Stimulated activated CD4-positive, alpha-beta T cell treated with anti-CD3 and anti-CD28 coated beads, Interleukin-4, amount 100 ng/mL, for 48 hours (primary cell): ENCODE measurements at places on chromosomes 11 and 22.

- no peak for DNase-seq
Observed at GRCh38 chr22:48489551-48490499, 1337.8 kb downstream of the BRD1 start.

DNA sequence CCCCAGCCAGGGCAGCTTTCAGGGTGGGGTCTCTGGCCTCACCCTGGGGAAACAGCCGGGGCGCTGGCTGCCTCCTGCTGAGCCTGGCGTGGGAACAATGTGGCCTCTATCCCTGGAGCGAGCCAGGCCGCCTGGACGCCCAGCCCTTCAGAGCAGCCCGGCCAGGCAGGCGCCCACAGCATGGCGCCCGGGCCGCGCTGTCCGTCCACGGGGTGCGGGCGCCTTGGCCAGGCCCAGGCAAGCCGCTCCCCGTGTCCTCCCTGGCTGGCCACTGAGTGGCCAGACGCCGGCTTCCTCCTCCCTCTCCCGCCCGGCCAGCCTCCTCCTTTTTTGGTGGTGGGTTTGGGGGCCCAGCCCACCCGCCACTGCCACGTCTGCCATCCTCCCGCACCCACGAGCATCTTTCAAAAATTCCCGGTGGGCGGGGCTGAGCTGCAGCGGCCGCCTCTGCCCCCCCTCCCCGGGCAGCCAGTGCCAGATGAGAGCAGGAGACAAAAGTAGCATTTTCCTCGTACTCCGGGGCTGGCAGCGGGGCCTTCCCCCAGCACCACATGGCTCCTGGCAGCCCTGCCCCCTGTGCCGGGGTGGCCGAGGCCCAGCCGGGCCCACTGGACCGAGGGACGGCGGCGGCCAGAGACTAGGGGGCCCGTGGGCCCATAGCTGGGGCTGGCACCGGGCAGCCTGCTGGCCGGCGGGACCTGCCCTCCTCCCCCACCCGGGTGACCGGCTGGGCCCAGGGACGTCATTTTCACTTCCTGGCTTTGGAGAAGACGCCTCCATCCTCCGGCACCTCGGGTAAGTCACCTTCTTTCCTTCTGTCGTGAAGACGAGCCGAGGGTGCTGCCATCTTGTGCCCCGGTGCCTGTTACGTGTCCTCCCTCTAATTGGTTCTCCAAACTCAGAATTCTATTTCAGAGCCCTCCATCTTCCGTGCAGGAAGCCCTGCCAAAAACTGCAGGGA is 70.2 kb upstream of the PPARA start:
- no peak for DNase-seq

- DNase-seq = no peak
Observed at GRCh38 chr11:68206211-68206610, 6.9 kb downstream of the KMT5B start.

DNA sequence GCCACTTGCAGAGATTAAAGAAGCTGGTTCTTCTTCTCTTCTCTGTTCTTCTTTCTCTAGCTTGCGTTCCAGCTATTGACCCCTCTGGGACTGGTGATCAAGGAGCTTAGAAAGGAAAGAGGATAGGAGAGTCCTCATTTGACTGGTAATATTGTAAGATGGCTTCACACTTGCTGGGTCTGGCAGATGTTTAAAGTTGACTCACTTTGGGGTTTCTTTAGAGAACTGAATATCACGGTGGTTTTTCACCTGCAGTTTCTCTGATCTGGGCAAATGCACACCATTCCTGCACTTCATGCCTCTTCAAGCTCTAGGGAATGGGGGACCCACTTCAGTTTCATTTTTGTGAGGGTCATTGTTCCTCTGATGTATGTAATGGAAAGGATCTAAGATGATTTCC is 41.8 kb upstream of the DEUP1 start:
- DNase-seq = no peak

- DNase-seq = no peak
Observed at GRCh38 chr22:50027639-50028537, 15.3 kb upstream of the IL17REL start.

DNA sequence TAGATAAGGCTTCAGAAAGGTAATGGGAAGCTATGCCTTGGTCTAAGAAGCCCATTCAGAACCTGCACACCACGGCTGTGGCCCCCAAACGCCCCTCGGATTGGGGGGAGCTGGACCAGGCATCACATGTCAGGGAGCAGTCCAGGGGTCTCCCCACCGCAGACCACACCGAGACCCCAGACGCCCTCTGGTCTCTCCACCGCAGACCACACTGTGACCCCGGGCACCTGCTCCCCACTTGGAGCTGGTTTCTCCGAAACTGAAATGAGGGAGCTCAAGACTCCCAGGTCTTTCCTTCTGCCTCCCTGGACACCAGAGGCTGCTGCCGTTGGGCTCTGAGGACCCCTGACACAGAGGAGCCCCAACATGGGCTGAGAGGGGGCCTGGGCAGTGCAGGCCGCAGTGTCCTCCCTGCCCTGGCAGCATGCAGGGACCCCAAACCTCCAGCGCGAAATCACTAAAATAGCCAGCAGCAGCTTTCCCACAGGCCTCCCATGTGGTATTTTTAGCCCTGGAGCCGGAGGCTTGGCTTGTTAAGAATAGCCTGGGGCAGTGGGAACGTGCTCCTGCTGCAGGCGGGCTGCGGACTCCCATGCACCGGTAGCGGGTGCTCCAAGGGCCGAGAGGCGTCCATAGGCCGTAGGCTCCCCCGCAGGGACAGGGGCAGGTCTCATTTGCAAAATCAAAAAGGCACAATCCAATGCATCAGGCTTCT is 7.7 kb downstream of the LINC01488 start:
- DNase-seq = no peak

GRCh38 chr11:132620423-132620822 is 911.9 kb downstream of the OPCML start:
- DNase-seq = no peak

DNA sequence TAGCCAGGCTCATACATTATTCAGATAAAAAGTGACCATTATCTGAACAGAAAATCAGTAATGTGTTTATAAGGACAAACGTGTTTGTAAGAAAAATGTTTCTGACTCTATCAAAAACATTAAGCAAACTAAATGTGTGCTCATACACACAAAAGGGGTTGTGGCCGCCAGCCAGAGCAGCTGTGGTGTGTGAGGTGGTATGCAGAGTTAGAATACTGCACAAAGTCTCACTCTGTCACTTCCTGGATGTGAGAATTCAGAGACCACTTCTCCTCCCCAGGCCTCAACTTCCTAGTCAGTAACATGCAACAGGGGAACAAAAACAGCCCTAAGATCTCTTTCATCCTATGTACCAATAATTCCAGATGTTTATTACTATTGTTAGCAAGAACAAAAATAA is 9.4 kb downstream of the OR5B21 start:
- no peak for DNase-seq

GRCh38 chr11:112760396-112761059 is 200.7 kb upstream of the NCAM1 start:
- DNase-seq = no peak

DNA sequence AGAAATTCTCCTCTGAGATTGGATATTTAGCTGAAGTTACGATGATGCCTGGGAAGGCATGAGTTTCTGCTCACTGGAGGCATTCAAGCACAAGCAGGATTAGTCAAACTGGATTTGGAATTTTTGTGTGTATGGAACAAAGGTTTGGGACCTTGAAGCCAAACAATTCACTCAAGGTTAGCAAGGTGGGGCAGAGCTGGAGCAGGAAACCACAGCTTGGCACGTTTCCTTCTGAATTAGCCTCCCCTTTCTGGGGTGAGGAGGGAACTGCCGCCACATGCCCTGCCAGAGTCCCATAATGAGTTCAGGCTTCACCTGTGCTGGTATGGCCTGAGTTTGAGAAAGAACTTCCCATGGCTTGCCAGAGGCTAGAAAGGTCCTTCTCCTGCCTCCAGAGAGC is 50.9 kb upstream of the RRAS2 start:
- no peak for DNase-seq

- DNase-seq = no peak
Observed at GRCh38 chr11:88181776-88182175, 6.5 kb upstream of the RAB38 start.

DNA sequence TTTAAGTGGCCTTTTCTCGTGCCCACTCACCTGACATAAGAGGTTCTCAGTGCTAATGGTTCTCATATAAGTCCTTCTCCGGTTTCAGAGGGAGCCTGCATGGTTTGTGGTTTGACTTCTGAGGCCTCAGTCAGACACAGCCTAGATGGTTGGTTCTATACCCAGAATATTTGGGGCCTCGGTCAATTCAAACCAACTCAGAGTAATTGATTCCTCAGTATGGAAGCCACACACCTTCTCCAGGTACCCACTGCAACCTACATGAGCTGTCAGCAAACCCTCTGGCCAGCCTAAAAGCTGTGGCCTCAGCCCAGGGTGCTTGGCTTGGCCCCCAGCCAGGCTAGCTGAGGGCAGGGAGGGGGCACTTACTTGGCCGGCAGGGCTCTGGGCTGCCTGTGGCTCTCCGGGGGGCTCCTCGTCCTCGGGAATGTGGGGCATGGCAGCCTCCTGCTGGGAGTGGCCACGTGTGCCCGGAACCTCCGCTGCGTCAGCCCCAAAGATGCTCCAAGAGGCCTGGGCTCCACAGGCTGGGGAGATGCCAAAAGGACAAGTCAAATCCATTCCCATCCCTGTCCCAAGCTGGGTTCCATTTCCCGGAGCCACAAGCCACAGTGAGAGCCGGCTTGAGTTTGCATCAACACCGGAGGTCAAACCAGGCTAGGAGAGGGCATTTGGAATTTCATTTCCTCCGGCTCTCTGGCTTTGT is 41.7 kb downstream of the IRAG1 start:
- DNase-seq = no peak

- no peak for DNase-seq
Observed at GRCh38 chr11:99585606-99586005, 564.9 kb downstream of the CNTN5 start.

GRCh38 chr22:38700270-38700788 is 414 bp downstream of the JOSD1 start:
- DNase-seq = no peak

GRCh38 chr22:44160421-44160820 is 20.3 kb upstream of the PARVG start:
- DNase-seq = no peak

DNA sequence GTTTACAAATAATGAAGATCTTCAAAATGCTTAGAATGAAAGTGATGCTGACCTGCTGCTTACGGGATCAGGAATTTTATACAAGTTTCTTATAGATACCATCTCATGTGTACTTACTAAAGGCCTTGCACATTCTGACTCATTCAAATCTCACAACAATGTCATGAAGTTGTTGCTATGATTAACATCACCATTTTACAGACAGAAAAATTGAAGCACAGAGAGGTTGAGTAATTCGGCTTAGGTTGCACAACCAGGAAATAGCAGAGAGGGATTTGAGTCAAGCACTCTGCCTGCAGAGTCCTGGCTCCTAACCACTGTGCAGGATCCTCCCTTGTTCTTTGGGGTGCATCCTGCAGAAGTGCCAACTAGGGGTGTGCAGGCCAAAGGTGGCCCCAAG is 471.9 kb downstream of the MIAT start:
- no peak for DNase-seq

DNA sequence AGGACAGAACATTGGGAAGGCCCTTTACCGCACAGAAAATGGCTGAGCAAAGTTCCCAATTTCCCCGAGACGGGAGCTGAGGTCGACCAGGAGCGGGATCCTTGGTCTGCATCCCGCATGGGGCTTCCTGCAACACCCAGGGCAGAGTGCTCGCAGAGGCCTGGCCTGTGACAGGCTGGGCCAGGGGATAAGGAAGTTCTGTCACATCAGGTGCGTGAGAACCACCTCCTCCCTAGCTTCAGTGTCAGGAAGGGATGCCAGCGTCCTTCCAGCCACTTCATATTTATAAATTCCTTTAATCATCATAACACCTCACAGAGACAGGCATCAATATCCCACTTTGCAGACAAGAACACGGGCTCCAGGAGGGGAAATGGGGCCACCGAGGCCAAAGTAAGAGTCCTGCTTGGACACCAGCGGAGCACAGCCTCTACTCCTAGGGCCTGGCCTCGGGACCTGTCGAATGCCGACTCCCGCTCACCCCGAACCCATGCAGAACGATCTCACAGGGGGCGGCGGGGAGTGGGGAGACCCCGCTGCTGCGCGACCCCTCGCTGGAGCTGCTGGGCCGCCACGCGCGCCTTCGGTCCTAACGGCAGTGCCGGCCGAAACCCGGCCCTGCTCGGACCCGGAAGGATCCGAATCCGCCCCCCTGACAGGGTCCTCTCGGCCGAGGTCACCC is 532 bp downstream of the BET1L start:
- no peak for DNase-seq

GRCh38 chr22:43893266-43893665 is 1.5 kb upstream of the PNPLA5 start:
- DNase-seq = no peak

- no peak for DNase-seq
Observed at GRCh38 chr22:23073526-23074229, 3.4 kb downstream of the GNAZ start.

DNA sequence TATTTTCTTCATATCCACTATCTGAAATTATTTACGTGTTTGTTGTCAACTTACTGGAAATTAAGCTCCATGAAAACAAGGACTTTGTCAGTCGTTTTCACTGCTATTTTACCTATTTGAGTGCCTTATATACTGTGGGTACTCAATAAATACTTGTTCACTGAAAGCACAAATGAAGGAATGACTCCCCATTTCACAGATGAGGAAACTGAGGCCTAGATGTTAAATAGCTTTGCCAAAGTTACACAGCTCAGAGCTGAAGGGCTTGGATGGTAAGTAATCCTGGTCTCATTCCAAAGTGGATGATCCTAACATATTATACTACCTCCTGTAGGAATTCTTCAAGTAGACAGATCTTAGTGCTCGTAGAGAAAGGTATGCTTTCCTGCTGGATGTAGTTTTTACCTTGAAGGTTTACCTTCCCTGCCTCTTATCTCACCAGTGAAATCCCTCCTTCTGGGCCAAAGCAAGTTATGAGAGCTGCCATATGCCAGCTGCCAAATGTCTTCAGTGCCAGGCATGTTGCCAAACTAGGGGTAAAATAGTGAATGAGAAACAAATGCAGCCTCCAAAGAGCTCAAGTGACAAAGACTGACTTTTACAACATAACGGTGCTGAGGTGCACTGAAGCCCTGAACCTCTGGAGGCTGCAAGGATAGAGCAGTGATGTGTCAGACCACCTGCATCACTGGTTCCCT is 129.7 kb downstream of the TRIM44 start:
- no peak for DNase-seq

GRCh38 chr22:43007519-43008102 is 7.3 kb downstream of the PACSIN2 start:
- DNase-seq = no peak

- DNase-seq = no peak
Observed at GRCh38 chr11:110301032-110301431, 4.6 kb upstream of the RDX start.

GRCh38 chr11:95016139-95016538 is 8.9 kb upstream of the KDM4E start:
- no peak for DNase-seq

GRCh38 chr11:114614127-114614720 is 18.6 kb upstream of the NXPE4 start:
- DNase-seq = no peak

GRCh38 chr11:35246745-35247144 is 107.8 kb downstream of the CD44 start:
- no peak for DNase-seq

- no peak for DNase-seq
Observed at GRCh38 chr11:114379394-114380069, 20.8 kb downstream of the C11orf71 start.

GRCh38 chr11:134240592-134240991 is 12.6 kb downstream of the THYN1 start:
- DNase-seq = no peak

GRCh38 chr11:130383344-130384211 is 44.8 kb downstream of the ADAMTS8 start:
- DNase-seq = no peak

- no peak for DNase-seq
Observed at GRCh38 chr11:86800076-86800959, at the start of gene PRSS23. Gene PRSS23, plus strand, starts transcription at chr11:86800542. Its CDS starts 7,102 bp downstream, at chr11:86807644.

GRCh38 chr11:12859872-12860657 is 149.1 kb upstream of the RASSF10 start:
- DNase-seq = no peak
